Stimulated activated CD8-positive, alpha-beta memory T cell treated with anti-CD3 and anti-CD28 coated beads, Interleukin-4, amount 100 ng/mL, for 4 hours (primary cell): ENCODE measurements at places on chromosomes 4 and X.

DNA sequence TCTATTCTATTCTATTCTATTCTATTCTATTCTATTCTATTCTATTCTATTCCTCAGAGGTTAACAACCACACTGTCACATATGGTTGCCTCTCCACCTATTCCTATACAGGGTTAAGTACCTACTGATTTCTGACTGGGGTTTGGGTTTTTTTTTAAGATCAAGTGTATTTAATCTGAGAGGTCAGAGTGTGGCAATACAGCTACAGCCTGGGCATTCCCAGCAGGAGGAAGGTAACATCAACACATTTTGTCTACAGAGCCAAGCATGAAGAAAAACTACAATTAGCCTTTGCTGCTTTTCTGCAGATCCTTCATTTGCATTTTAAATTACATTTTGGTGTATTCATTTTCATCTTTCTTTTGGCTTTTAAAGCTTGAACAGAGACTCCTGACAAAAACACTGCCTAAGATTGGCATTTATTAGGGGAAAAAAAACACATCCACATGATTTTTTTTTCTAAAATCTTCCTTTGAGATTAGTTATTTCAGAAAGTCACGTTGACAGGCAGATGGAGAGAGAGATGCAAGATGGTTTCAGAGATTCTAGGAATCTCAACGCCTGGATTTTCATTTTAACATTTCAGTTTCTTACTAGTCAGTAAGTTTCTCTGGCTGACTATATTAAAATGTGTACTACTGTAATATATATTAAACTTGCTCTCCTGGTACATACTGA lies 255.9 kb upstream of the TET2 start:
- no peak for DNase-seq

GRCh38 chr4:74410272-74410671 lies 34.7 kb upstream of the AREG start:
- no peak for DNase-seq

DNA sequence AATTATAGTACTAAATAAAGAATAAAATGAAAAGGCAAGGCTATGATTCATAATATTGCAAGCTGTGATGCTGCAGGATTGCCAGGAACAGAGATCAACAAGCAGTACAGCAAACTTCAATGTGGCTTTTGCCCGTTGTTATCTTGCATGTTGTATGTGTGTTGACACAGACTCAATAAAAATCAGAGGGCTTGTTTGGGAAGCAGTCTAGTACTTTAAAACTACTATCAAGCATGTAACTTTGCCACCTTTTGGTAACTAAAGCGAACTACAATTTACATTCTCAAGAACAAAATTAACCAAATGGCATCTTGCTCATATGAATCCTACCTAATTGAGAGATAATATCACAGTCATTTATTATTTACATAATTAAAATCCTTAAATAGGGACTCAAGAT lies 79.8 kb upstream of the GPM6A start:
- DNase-seq = no peak

- no peak for DNase-seq
These were observed 94.5 kb upstream of the MXRA5 start for GRCh38 chrX:3440981-3441380.
